ENCODE measurements at places on chromosomes 3 and 15.

DNA sequence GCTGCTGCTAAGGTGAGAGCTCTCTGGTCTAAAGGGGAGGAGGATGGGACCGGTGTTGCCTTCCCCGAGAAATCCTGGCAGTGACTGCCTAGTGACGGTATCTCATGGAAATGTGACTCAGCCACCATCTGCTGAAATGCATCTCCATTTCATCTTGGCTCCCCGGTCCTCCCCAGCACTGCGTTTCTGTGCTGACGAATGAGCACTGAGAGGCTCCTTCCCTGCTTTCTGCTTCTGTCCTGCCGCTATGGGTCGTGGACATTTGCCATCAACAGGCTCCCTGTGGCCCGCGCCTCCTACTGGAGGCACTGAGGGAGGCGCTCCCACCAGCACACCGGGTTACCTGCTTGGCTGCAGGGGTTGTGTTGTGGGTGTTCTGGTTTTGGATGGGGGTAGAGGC is 13.5 kb upstream of the SEC13 start:
- DNase-seq, result no peak

- DNase-seq, result no peak
Measured at GRCh38 chr15:62093809-62094208, 27.0 kb downstream of the C2CD4A start.

DNA sequence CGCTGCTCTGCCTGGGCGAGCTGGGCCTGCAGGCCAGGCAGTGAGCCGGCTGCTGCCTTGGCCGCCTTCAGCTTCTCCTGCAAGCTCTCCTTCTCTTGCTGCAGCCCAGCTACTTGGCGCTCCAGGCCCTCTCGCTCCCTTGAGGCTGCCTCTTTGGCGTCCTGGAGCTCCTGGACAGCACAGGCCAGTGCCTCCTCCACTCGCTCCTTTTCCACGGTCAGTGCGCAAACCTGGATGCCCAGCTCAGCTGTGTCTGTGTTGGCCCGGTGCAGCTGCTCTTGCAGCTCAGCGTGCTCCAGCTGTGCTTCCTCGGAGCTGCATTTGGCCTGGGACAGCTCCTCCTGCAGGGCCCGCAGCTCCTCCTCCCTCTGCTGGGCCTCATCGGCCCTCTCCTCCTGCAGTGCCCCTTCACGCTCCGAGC is 23.1 kb downstream of the CXCR6 start:
- no peak for DNase-seq

GRCh38 chr3:31133541-31133940 is 239.1 kb upstream of the GADL1 start:
- no peak for DNase-seq

- DNase-seq, result peak; percentile 41
Measured at GRCh38 chr15:75368689-75369239, 357 bp upstream of the MAN2C1 start.

GRCh38 chr3:72009851-72010443 is 225.0 kb upstream of the PROK2 start:
- peak; percentile 31 for DNase-seq

DNA sequence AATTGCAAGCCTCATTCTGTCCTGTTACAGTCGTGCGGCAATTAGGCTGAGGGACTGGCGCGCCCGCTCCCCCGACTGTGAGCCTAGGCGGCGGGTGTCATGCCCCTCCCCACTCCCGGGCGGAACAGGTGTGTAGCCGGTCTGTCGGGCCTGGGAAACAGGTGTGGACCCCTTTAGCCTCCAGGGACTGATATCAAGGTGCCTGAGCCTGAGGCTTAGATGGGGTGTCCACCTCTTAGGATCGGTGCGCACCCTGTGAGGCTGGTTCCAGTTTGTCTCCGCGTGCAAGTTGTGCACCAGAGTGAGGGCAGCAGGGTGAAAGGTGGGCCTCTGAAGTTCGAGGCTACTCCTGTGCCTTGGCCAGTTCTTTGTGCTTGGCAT is 686 bp downstream of the VPS8 start:
- DNase-seq, result no peak

GRCh38 chr3:61594144-61594963 is 33.0 kb downstream of the PTPRG start:
- DNase-seq, result no peak

DNA sequence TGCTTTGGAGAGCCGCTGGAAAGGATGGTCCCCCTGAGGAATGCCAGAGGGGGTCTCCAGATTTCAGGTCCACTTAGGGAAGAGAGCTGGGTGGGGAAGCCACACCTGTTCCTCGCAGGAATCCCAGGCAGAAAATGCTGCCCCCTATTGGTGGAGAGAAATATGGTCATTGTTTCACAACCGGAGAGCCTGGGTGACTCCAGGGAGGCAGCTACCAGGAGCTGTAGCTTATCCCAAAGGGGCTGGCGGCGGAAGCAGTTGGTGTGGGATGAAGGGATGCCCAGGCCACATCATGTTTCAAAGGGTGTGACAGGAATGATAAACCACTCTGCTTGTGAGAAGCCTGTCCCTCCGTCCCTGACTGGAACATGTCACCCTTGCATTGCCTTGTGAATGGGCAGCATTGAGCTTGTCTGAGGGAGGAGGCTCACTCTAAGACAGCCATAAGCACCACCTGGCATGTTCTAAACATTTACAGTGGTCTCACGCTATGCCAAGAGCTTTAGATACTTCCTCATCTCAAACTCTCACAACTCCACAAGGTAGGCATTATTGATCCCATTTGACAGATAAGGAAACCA is 34.5 kb downstream of the POMGNT2 start:
- no peak for DNase-seq

DNA sequence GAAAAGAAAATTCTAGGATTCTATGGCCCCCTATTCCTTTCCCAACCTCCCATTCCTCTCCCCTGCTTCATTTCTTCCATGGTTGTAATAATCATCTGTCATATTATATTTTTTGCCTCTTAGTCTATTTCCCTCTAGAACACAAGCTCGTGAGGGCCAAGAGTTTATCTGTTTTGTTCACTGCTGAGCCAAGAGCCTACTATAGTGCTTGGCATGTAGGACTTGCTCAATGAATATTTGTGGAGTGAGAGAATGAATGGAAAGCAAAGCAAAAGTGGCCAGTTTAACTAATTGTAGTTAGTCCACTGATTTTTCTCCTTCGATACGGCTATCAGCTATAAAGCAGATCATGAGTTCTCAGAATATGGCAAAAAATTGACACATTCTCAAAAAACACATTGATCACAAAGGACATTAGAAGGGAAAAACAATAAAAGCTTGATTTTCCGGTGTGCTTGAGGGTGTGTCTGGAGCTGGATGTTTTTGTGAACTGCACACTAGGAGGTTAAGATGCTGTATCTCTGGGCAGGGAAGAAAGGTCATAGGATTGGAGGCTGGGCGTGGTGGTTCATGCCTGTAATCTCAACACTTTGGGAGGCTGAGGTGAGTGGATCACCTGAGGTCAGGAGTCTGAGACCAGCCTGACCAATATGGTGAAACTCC is 25.0 kb upstream of the CTSH start:
- DNase-seq, result no peak

- no peak for DNase-seq
Measured at GRCh38 chr15:74667975-74668374, 27.8 kb downstream of the EDC3 start.

DNA sequence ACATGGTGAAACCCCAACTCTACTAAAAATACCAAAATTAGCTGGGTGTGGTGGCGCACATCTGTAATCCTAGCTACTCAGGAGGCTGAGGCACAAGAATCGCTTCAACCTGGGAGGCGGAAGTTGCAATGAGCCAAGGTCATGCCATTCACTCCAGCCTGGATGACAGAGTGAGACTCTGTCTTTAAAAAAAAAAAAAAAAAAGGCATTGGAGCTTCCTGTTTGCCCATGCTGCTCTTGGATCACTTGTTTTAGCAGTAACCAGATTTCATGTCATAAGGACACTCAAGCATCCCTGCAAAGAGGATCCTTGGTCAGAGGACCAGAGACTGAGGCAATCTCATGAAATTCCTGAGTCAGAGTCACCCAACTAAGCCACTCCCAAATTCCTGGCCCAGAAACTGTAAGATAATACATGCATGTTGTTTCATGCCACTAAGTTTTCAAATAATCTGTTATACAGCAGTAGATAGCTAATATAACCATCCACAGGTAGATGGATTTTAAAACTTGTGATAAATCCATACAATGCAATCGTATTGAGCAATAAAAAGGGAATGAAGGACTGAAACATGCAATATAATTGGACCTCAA is 82.0 kb upstream of the XXYLT1 start:
- no peak for DNase-seq

GRCh38 chr3:39234651-39235050 is 42.3 kb upstream of the XIRP1 start:
- DNase-seq, result no peak

DNA sequence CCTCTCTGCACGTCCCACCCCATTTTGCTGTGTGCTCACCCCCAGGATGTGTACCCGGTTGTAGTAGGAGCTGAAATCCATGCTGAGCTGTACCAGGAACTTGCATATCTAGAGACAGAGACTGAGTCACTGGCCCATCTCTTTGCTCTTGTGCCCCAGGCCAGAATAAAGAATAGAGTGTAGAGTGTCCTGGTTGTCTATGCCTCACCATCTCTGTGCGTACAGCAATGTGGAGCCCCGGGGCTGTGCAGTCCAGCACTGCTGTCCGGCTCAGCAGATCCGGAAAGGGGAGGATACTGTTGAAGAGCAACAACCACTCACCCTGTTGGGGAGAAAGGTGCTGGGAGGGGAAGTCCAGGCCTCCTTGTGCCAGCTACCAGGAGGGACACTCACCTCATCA is 2.6 kb downstream of the DALRD3 start:
- DNase-seq, result no peak

DNA sequence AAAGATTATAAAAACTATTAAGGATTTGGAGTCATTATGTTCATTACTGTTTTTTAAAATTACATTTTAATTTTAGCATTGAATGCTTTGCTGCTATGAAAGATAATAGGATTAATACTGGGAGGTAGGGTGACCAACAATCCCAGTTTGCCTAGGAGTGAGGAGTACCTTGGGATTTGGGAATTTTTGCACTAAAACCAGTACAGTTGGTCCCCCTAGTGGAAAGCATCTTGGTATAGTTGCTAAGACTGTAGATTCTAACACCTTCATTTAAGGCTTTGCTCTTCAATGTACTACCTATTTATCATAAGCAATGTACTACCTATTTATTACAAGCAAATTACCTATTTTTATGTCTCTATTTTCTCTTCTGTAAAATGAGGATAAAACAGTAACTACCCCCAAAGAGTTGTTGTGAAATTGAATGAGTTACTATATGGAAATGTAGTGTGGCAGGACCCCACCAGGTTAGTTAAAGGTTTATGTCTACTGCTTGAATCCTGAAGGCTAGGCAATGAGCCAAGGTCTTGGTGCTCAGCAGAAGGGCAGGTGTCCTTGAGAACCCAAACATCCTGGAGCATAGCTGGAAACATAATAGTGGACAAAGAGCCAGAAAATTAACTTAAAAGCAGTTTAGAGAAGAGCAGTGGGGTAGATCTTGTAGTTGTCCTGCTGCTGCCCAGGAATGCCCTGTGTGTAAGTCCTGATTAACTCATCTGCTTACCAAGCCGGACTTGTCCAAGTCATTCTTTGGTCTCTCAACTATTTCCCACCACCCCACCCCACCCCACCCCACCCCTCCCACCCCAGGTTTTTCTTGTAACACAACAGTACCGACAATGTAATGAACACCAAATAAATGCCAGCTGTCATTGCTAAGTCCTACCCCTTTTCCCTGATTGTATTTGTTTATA is 49.2 kb upstream of the NMD3 start:
- no peak for DNase-seq

GRCh38 chr15:38285456-38285855 is 32.8 kb downstream of the SPRED1 start:
- DNase-seq, result no peak

DNA sequence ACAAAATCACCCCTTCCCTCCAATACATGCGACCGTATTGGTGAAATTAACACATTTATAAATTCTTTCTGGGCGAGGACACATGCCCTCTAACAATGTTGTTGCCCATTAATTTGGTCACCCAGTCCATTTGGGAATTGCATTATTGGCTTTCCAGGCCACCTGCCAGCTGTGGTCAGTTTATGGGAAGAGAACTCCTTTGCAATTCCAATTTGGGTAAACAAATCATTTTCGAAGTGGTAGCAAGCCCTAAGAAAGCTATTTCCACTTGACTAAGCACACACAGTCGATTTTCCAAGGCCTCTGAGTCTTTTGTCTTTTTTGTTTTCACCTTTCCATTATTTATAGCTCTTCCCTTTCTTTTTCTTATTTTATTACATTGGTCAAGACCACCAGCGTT is 362.3 kb upstream of the RGMA start:
- DNase-seq, result no peak

- DNase-seq, result peak; percentile 56
Measured at GRCh38 chr3:11626084-11626463, 17.6 kb downstream of the VGLL4 start.

DNA sequence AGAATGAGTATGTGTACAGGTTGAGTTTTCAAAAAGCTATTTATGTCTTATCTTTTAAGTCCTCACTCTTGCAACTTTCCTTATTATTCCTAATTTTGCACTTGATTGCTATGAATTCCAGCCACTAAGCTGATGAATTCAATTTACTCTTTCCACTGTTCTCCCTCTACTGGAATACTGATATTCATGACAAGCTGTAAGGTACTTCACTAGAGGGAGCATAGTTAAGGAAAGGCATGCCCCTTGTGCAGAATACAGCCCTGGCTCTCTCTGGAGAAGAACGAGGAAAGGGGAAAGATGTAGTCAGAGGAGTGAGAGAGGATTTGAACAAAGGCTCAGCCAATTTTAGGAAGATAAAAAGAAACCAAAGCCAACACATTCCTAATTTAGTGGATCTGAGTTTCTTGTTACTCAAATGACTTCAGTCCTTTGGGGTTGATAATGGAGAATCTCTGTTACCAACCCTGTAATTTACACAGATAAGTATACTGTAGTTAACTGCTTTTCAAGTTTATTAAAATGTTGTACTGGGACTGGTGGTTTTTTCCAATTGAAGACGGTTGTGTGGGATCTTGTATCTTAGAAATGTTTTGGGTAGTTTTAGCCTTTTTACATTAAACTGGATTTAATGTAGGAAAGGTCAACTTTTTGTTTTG is 4.0 kb downstream of the SCAANT1 start:
- no peak for DNase-seq

GRCh38 chr3:157329551-157329950 is 107.1 kb upstream of the PTX3 start:
- no peak for DNase-seq

DNA sequence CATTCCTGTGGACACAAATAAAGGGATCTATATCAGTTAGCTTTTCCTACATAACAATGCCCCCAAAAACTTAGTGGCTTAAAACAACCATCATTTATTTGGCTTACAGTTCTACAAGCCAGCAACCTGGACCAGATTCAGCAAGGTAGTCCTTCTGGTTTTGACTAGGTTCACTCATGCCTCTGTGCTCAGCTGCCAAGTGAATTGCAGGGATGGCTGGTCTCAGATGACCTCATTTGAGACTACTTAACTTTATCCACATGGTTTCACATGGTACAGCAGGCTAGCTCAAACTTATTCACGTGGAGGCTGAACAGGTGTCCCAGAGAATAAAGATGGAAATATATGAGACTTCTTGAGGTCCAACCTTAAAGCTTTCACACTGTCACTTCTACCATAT is 119.3 kb upstream of the BFSP2 start:
- no peak for DNase-seq

GRCh38 chr3:133932009-133932408 is 36.3 kb upstream of the RAB6B start:
- no peak for DNase-seq

- no peak for DNase-seq
Measured at GRCh38 chr3:79848876-79849275, 81.1 kb upstream of the ROBO1 start.

GRCh38 chr3:102484-102883 is 94.1 kb upstream of the CHL1 start:
- no peak for DNase-seq

Measured in GM13977 (cell line).